Stimulated activated CD8-positive, alpha-beta memory T cell treated with anti-CD3 and anti-CD28 coated beads, Interleukin-4, amount 100 ng/mL, for 24 hours (primary cell): ENCODE measurements at places on chromosomes 2 and 18.

GRCh38 chr2:154343282-154343681 lies 355.2 kb upstream of the KCNJ3 start:
- no peak for DNase-seq

DNA sequence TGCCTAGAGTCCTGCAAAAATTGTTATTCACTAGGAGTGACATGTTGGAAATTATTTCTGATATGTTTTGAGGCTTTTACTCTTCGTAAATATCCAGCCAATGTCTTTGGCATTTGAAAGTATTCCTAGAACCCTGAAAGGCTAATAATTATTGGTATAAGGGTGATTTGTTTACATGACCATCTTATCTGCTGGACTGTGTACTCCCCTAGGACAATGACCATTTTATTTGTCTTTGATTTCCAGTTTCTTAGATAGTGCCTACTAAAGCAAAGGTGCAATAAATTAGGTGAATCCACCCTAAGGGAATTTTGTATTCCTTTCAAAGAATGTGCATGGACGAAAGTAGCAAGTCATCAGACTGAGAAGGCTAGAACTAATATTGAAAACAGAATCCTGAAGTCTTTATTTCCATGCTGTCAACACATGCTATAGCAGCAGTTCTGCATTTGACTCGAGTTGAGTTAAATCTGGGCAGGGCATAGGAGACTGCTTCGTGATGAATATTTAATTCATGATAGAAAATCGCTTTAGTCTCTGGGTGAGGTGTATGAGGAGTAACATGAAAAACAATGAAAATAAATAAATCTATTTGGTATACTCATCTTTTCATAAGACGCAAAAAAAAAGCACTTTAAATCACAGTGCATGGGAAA lies 235.7 kb downstream of the GPD2 start:
- no peak for DNase-seq

DNA sequence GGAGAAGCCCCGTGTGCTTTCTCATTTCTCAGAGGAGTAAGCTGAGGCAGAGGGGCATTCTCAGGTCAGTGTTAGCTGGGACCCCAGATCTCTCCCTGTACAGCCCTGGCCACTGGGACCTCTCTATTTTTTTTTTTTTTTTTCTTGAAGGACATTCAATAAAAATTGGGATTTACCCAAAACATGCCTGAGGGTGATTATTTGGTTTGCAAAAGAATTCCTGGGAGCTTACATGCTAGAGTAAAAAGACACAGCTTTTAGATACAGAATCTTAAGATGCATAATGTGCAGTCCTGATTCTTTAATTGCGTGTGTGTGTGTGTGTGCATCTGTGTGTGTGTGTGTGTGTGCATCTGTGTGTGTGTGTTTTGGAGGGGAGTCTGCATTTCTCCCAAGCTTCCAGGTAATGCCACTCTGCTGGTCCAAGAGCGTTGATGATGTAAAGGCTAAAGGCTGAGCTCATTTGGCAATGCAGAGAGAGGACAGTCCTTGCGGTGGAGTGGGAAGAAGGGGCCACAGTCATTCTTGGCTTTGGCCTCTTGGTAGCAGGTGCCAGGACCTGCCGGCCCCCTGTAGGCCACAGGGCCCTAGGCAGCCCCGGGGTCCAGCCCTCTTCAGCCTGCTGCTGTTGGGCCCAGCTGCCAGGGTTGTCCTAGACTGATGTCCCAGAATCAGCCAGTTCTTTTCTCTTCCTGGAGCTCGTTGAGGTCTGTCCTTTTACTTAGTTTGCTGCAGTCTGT lies 74.1 kb upstream of the MCFD2 start:
- no peak for DNase-seq

DNA sequence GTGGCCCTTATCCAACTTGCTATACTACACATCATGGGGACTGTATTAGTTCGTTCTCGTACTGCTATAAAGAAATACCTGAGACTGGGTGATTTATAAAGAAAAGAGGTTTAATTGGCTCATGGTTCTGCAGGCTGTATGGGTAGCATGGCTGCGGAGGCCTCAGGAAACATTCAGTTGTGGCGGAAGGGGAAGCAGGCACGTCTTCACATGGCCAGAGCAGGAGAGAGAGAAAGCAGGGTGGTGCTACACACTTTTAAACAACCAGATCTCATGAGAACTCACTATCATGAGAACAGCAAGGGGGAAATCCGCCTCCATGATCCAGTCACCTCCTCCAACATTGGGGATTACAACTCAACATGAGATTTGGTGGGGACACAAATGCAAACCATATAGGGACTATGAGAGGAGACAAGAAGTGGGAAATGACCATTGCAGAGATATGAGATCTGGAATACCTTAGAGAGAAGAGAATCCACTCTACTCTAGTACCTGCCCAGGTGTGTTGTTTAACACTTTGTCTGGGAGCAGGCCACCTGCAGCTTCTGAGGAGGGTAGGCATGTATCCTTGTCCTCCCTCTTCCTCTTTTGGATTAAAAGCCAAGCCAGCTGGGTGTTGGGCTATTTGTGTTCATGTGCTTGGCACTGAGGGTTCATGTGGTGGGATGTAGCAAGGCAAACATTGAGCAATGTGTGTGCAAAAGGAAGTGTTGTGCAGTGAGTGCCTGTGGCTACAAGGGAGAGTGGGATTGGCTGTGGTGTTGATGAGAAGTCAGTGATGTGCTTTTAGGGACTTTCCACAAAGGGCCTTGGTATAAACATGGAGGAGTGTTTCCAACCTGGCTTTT lies 22.8 kb downstream of the TTLL4 start:
- no peak for DNase-seq

GRCh38 chr2:122982936-122983335 lies 1042.2 kb upstream of the CNTNAP5 start:
- DNase-seq: no peak

GRCh38 chr18:62446511-62446910 lies 76.3 kb upstream of the ZCCHC2 start:
- no peak for DNase-seq

GRCh38 chr2:183541766-183542165 lies 417.5 kb downstream of the NUP35 start:
- no peak for DNase-seq
